ENCODE measurements at places on chromosomes 3 and 15.

GRCh38 chr3:56118968-56119367 is 349.3 kb downstream of the ERC2 start:
- no peak for DNase-seq

DNA sequence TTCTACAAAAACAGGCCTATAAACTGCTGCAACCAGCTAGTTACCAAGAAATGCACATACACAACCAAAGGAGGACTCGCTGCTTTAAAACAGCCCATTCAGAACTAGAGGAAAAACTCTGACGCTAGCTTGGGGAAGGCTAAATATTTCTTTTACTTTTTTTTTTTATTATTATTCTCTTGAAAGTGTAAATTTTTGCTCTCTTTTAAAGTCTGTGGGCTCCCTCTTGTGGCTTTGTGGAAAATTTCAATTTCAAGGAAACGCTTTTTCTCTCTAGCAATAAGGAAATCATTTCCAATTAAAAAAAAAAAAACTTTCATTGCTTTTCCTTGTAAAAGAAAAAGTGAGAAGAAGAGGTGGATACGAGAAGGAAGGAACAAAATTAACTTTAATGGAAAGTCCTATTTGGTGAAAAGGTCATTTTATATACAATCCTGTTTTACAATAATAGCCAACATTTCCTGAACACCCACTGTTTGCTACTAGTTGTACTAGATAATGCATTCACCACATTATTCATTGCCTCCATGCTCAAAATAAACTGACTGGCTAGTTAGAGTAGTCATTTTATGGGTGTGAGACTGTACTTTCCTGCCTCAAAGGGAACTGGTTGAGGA is 51.2 kb upstream of the SAMMSON start:
- DNase-seq: no peak

DNA sequence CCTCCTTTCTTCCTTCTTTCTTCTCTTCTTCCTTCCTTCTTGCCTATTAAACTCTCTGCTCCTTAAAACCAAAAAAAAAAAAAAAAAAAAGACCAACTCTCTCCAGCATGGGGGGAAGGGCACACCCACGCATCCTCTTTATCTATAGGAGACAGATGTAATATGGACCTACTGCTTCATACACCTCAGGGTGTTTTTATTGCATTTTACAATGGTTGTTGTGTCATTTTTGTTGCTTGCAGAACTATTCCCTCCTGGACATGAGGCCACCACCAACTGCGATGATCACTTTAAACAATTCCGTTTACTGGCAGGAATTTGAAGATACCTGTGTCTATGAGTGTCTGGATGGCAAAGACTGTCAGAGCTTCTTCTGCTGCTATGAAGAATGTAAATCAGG is 561.4 kb downstream of the GABRG3 start:
- DNase-seq: no peak

GRCh38 chr15:72491768-72492167 is 17.6 kb downstream of the ARIH1 start:
- DNase-seq: no peak

- no peak for DNase-seq
Measured at GRCh38 chr3:116877968-116878367, 168.4 kb downstream of the TUSC7 start.

DNA sequence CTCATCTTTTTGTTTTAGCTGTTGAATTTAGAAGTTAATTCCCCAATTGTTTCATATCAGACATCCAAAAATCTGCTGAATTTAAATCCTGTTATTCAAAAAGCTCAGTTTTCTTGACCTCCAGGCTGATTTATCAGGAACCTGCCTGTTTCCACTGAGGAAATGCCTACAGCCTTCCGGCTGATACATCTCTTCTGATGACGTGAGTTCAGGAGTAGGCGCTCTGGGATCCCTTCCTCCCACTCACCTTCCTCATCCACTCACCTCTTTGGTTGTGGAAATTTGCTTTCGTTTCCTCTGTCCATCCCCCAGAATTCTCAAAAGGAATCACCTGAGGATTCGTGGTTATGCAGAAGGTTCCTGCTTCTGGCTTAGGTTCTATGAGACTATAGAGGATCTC is 55.4 kb upstream of the ALDH1A3 start:
- no peak for DNase-seq

DNA sequence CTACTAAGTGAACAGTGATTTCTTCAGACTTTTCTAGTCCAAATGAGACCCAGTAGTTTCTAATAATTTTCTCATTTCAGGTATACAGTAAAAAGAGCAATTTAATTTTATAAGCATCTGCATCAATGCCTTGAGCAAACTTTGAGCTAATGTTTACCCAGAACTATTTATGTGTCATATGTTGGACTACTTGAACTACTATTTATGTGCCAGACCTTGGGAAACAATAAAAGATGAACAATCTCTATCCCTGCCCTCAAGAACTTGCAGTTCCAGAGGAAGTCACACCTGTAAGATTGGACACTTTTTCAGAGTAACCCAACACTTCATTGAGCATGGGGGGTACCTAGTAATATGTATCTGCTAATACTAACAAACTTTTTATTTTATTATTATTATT is 2.3 kb upstream of the UBE3A start:
- no peak for DNase-seq

DNA sequence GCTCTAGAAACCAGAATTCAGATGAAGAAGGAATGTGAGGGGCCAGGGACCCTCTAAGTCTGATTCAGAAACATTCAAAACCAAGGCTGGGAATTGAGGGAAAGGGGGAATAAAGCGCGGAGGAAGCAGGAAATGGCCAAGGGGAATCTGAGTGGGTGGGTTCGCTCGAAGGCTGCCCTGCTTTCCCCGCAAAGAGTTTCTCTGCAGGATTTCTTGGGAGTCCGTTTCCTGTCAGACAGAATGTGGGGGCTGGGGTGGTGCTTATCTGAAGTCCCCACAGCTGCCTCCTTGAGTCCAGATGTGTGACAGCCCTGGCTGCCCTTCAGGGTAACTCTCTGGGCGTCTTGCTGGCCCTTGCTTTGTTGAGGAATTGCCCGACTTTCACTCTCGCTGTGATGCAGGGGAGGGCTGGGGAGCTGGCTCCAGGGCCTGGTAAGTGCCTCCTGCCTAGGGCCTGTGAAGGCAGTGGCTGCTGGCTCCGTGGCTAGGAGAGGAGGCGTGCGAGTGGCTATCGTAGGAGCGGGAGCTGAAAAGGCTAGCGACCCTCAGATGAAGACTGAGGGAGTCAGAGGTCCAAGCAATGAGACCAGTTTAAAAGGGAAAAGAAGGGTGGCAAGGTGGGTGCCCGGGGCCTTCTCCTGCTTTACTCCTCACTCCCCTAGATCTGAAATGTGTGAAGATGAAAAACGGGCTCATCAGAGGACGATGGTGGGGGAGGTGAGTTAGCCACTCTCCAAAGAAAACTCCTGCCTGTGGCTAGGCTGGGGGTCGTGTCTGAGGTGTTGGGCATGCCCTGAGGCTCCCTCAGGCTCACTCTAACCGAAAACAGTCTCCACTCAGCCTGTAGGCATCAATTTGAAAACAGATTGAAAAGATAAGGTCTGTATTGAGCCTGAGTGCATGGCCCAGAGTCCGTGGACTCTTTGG is 143.9 kb upstream of the UMPS start:
- DNase-seq: no peak

DNA sequence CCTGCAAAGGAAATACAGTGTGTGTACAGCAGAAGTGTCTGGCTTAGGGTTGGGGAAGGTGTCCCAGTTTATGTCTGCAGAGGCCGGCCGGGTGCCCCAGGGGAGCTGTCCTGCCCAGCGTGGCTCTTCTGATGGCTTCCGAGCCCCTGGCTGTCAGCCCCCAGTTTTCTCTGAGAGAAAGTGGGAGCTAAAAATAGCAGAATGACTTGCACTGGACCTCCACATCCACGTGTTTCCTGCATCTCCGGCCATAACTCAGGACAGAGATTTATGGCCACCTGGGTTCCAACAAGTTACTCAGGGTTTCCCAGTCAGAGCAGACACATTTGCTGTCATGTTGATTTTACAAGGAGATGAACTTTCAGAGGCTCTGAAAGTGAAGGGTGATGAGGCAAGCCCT is 192.0 kb downstream of the ATP10A start:
- DNase-seq: no peak

- DNase-seq: no peak
Measured at GRCh38 chr3:160980740-160981139, 124.4 kb downstream of the B3GALNT1 start.

GRCh38 chr3:41863024-41863423 is 98.9 kb downstream of the ULK4 start:
- no peak for DNase-seq

DNA sequence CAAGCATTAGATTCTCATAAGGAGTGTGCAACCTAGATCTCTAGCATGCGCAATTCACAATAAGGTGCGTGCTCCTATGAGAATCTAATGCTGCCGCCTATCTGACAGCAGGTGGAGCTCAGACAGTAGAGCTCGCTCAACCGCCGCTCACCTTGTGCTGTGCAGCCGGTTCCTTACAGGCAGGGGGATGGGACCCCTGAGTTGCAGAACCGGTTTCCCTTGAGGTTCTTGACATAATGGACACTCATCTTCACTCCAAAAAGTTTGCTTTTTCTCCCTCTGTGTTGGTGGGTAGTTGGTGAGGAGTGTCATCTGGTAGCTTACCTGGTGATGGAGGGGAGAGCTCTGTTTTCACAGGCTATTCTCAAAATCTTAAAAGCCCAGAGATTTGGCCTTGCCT is 324.0 kb upstream of the TBL1XR1 start:
- DNase-seq: peak; percentile 87

DNA sequence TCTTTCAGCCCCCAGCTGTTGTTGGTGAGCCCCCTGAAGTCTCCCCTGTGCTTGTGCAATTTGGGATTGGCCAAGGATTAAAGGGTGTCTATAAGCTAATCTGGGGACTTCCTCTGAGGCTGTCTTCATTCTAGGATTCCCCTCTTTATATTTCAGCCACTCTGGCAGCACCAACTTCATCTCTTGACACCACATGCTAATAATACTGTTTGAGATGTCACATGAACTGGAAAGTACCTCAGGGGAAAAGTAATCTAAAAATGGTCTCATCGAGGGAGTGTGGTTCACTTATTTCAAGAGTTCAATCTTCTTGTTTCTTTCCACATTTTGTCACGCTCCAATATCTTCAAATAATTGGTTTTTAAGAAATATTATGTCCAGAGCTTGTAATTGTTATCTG is 279.2 kb upstream of the TMC3 start:
- DNase-seq: no peak

- no peak for DNase-seq
Measured at GRCh38 chr3:183692436-183692835, 5.2 kb upstream of the YEATS2 start.

- DNase-seq: no peak
Measured at GRCh38 chr3:186368176-186368575, 6.1 kb upstream of the DGKG start.

DNA sequence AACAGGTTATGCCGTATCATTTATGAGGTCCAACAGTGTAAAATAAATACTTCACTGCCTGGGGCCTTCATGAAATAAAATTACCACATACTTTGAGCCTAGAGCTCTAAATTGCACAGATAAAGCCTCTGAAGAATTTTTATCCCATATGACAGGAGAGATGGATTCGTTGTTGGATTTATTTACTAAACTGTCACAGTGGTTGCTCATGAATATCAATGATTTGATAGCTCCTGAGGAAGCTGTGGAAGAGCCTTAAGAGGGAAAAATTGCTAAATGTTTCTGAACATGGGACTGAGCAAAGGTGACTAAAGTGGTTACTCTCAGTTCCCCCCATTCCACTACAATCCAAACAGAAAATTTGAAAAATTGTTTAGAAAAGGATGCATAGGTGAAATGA is 558.9 kb upstream of the IL12A start:
- no peak for DNase-seq

DNA sequence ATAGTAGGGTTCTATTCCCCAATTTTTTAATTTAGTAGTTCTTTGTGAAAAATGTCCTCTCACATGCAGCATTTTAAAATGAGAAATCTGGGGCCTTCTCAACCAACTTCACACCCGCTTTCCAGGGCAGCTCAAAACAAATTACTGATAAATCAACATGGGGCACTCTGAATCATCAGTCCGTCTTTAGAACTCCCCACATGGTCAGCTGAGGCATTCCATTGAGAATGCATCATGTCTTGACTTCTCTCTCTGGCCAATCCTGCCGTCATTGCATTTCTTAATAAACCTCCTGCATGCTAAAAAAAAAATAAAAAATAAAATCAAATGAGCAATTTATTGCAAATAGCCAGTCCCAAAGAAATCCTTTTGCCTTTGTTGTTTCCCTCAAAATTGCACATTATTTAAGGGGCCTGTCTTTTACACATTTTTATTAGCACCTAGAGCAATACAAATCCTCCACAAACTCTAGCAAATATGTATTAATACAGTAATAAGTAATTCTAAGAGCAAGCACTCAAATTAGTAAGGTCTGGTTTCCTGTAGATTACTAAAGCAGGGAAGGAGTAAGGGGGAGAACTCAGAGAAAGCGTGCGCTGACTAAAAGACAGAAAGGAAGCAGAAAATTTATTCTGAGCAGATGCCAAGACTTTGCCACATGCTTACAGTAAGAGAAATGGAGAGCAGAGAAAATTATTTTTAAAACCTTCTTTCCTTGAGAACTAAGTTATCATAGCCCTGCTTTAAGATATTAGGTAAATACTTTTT is 175.7 kb downstream of the TNIK start:
- no peak for DNase-seq

DNA sequence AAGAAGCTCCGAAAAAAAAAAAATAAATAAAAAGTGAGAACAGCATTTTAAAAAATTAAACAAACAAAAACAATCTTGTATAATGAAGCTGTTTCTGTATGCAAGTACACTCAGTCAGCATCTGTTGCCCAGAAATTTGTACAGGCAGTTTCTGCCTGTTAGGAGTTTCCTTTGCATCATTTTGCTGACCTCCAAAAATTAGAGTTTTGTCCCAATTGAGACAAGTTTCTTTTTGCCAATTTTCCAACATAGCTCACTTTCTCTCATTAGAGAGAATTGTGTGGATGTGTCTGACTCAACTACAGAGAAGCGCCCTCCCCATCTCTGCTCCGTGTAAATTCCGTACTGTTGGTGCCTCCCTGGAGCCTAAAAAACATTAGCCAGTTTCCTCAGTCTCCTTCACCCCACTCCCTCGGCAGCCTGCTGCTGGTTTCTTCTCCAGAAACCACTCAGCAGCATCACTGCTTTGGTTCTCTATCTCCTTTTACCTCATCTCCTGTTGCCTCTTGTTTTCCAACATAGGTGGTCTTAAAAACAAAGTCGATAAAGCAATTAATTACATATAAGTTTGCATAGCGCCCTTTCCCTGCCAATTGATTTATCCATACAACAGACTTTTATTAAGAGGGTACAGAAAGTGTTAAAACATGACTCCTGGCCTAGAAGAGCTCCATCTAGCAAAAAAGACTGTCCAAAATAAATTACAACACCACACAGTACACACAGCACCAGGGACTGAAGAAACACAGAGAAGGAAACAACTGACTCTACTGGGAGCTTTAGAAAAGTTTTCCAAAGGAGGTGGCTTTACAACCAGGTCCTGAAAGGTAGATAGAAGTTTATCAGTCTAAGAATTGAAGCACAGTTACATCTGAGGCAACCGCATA is 286.7 kb downstream of the SHOX2 start:
- DNase-seq: no peak

- no peak for DNase-seq
Measured at GRCh38 chr3:77898621-77899020, 858.7 kb downstream of the ROBO2 start.
